Activated T-helper 1 cell treated with anti-CD3 and anti-CD28 coated beads, Interleukin-12 subunit alpha, Interleukin-12 subunit beta, Interleukin-2, Interleukin-4 antibody, amounts not matched to agents 30 ng/mL and 10 ng/mL and 1 ng/mL, durations not matched to agents 14 hours and 24 hours and 36 hours (primary cell): ENCODE measurements at places on chromosomes 2 and 18. TPM values are rescaled to one million over a fixed set of nuclear protein-coding genes. Genes with fewer than 3 reads are reported as not detected.

GRCh38 chr2:227864161-227864756 lies 7.2 kb upstream of the DAW1 start:
- no peak for DNase-seq
- peaks cover 5% of the 10 kb centered on the region for H3K27me3 ChIP-seq
- no peaks in the 10 kb centered on the region for H3K36me3 ChIP-seq
- H3K4me1 ChIP-seq: no peaks in the 10 kb centered on the region

DNA sequence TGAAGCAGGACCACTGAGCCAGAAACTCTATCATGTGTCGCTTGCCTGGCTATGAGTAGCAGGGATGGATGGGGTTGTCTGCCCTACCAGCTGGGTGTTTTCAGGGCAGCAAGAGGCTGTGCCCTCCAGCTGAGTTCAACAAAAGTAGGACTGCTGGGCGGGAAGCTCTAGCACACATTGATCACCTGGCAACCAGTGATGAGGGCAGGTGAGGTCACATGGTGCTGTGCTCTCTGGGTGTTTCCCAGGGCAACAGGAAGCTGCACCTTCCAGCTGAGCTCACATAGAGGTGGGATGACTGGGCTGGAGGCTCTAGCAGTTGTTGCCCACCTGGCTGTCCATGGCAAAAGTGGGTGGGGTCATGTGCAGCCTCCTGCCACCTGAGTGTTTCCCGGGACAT lies 487.3 kb upstream of the VWC2L start:
- H3K27ac ChIP-seq: no peak overlapping the region
- H3K27me3 ChIP-seq: no peaks in the 10 kb centered on the region
- H3K4me3 ChIP-seq: no peak overlapping the region
- DNase-seq: no peak
- H3K4me1 ChIP-seq: no peaks in the 10 kb centered on the region

GRCh38 chr2:211793690-211794089 lies 744.9 kb downstream of the ERBB4 start:
- H3K36me3 ChIP-seq: no peaks in the 10 kb centered on the region
- H3K4me3 ChIP-seq: no peak overlapping the region
- H3K27ac ChIP-seq: no peak overlapping the region
- H3K4me1 ChIP-seq: no peaks in the 10 kb centered on the region
- DNase-seq: no peak

PIEZO2 gene
- total RNA-seq: not detected in 2 replicates

DNA sequence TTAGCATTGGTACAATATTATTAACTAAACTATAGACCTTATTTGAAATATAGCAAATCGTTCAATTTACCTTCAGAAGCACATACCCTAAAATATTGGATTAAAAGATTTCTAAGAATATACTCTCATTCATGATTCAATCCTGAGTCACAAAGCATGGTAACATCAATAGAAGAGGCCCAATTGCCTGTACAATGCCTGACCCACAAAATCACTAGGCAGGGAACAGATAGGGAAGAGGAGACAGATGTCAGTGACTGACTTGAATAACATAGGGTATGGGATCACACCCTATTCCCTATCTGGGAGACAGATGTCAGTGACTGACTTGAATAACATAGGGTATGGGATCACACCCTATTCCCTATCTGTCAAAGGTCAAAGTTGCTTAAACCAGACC lies 611.6 kb upstream of the VRK2 start:
- no peaks in the 10 kb centered on the region for H3K36me3 ChIP-seq
- H3K27me3 ChIP-seq: no peaks in the 10 kb centered on the region
- H3K4me3 ChIP-seq: no peak overlapping the region
- DNase-seq: no peak

PLGLB2 gene
- 2.3 and 2.8 TPM in 2 replicates for total RNA-seq

DNA sequence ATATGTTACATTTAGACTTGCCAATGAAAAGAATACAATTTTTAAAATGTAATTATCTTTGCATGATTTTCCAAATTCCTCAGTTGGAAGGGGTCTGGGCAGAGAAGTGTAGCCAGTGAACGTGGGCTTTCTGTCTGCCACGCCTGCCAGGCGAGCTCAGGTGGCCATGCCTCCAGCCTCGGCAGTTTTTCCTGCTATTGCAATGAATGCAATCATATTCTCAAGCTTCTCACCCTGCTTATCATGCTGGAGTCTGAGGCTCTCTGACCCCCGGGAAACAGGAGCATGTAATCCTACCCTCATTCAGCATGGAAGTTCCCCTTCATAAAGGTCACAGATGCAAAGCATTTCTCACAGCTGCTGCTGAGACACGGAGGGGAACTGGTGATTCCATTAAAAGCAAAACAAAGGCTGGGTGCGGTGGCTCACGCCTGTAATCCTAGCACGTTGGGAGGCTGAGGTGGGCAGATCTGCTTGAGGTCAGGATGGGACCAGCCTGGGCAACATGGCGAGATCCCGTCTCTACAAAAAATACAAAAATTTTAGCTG lies 154.8 kb downstream of the MBP start:
- H3K27me3 ChIP-seq: no peaks in the 10 kb centered on the region
- no peak overlapping the region for H3K4me3 ChIP-seq
- no peaks in the 10 kb centered on the region for H3K36me3 ChIP-seq
- no peaks in the 10 kb centered on the region for H3K4me1 ChIP-seq

FSIP2 gene
- 0.23 TPM in 1 of 2 replicates, not detected in the other for total RNA-seq

GRCh38 chr2:202681688-202682205 lies 47.0 kb downstream of the FAM117B start:
- H3K4me3 ChIP-seq: no peak overlapping the region
- H3K4me1 ChIP-seq: peaks cover 4% of the 10 kb centered on the region
- H3K27ac ChIP-seq: no peak overlapping the region
